Stimulated activated CD4-positive, alpha-beta T cell treated with anti-CD3 and anti-CD28 coated beads, Interleukin-12 subunit alpha, Interleukin-12 subunit beta, amount 100 ng/mL, for 48 hours (primary cell): ENCODE measurements at places on chromosomes 1 and 21.

DNA sequence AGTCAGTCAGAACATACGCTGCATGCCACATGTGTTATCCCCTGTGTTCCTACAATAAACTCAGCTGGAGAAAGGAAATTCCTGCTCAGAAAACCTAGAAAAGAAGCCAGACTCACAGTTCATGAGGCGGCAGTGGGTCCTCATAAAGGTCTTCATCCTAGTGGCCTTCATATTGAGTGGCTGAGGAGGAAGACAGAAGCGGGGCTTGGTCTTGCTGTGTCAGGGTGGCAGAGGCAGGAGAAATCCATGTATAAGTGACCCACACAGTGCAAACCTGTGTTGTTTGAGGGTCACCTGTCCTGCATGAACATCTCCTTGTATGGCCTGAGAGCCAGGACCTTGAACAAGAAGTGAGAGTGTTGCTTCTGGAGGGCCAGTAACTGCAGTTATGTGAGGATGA lies 4.0 kb upstream of the WNT3A start:
- DNase-seq: no peak

DNA sequence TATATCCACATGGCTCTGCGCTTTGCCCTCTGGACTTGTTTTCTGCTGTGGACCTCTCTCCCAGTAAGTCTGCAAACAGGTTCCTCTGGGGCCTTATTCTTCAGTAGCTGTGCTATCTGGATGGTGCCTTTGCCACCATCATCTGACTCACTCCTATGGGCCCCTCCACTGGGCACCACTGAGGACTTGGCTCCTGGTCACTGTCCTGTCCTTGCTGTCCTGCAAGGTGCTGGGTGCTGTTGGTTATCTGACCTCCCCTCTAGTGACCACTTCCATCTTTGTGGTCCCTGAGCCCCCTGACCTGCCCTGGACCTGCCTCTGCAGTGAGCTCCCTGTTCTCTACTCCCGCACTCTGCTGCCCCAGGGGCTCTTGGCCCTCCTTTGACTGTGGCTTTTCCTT lies 6.7 kb downstream of the CNIH3 start:
- no peak for DNase-seq

DNA sequence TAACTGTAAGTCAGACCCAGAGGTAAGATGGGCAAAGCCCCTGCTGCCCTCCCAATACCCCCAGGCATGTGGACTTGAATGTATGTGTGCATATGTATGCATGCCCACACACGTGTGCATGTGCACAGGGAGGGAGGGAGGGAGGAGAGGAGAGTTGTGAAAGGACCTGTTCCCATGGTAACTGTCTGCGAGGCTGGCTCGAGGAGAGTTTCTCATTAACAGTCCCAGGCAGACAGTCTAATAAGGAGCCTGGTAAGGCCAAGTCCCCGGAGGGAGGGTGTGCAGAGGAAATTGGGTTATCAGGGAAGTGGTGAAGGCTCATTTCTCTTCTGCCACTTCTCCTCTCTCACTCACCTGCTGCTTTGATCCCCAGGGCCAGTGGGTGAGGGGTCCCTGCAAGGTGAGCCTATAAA lies 74.9 kb downstream of the NFASC start:
- DNase-seq: no peak

GRCh38 chr21:41167348-41168342 lies at the start of gene BACE2:
Gene BACE2 (plus strand): TSS chr21:41168160. CDS start chr21:41168264, 104 bp downstream.
- DNase-seq: no peak
